ENCODE measurements at places on chromosomes 5 and 9.
A peak's percentile ranks its signal among the peaks of the same experiment; 100 is the strongest.

- no peak for DNase-seq
Observed at GRCh38 chr5:141374627-141375026, 936 bp downstream of the PCDHGA6 start.

DNA sequence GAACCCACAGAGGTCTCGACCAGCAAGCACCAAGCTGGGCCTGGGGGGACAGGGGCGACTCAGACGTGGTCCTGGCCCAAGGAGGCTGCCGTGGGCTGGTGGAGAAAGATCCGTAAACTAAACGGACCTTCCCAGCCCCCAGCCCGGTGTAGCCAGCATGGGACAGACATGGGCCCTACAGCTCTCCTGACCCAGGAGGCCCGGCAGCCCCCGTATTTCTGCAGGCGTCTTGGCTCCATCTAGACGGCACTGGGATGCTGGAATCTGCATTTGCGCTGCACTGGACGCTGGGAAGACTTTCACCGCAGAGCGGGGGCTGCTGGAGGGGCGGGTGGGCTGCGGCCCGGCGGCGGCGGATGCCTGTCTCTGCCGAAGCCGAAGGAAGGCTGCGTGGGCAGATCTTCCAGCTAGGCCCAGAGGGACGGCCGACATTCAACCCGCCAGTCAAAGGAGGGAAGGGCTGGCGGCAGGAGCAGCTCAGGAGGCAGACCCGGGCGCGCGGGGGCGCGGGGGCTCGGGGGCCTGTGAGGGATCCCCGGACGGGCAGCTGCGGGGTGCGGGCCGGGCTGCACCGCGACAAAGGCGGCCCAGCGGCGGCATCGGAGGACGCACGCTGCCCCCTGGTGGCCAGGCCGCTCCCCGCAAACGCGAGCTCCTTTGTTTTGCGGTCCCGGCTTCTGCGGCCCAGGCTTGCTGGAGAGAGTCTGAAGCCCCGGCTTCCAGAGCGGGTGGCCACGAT is 266.2 kb downstream of the NSG2 start:
- DNase-seq, result peak; percentile 91

GRCh38 chr5:176652136-176652535 is 4.9 kb downstream of the TSPAN17 start:
- no peak for DNase-seq

- no peak for DNase-seq
Observed at GRCh38 chr9:1721196-1721595, 294.0 kb upstream of the SMARCA2 start.

All from type B pancreatic cell (in vitro differentiated cells).